ENCODE measurements at places on chromosomes 11 and 22.

DNA sequence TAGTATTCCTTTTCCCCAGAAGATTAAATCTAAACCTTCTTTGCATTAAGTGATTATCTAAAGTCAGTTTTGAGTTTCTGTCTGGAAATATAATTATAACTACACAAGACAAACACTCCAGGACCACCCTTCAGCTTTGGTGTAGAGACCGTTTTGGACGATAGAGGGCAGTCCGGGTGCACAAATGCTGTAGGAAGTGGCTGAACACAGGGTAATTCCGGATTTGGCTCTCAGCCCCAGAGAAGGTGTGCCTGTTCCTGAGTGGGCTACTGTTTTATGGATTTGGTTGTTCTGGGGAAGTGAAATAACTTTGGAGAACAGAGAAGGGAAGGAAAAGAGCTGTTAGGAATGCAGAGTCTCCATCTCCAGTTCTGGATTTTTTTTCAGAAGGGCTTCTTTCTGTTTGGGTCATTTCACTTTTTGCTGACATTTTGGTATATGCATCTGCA, 14.8 kb downstream of the EXT2 start:
- DNase-seq: peak; percentile 48

- no peak for DNase-seq
Measured at GRCh38 chr11:44638032-44638431, 72.6 kb downstream of the CD82 start.

- DNase-seq: no peak
Measured at GRCh38 chr22:39514373-39514973, 5.9 kb upstream of the ATF4 start.

- DNase-seq: no peak
Measured at GRCh38 chr11:86918973-86919372, 36.2 kb downstream of the FZD4 start.

- no peak for DNase-seq
Measured at GRCh38 chr11:30666817-30667216, 80.7 kb upstream of the MPPED2 start.

DNA sequence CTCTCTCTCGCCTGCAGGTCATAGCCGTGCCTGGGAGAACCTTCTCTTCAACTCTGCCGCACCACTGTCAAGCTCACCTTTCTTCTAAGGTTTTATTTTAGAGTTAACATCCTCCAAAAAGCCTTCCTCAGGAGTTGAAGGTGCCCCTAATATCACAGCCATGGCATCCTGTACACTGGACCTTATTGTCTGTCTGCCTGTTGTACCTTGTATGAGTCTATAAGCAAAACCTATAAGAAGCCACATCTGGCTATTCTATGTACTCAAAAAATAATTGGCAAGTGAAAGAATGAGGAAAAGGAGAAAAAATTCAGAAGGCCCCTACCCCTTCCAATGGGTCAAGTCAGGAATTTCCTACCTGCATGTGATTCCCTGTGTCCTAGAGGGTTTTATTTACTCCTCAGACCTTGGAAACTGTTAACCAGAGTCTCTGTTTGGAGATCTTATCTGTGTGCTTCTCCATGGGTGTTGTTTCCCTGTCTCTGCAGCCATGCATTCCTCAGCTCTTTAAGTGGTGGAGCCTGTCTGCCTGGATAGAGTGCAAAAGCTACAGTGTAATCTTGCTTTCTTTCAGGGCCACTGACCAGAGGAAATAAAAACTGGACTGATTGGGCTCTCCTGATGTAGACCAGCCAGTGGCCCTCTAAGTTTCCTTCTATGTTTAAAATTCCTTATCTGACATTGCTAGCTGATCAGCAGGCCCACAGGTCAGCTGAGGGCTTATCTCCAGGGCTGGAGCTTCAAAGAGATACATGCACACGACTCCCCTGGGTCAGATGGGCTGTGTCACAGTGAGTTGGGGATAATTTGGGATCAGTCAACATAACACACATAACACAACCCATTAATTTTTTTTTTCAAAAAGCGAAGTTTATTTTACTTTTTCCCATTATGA, 37.6 kb upstream of the TMEM135 start:
- no peak for DNase-seq

GRCh38 chr22:32864041-32864440, 62.5 kb downstream of the TIMP3 start:
- DNase-seq: no peak

- no peak for DNase-seq
Measured at GRCh38 chr11:61499816-61500491, 8.6 kb upstream of the LRRC10B start.

DNA sequence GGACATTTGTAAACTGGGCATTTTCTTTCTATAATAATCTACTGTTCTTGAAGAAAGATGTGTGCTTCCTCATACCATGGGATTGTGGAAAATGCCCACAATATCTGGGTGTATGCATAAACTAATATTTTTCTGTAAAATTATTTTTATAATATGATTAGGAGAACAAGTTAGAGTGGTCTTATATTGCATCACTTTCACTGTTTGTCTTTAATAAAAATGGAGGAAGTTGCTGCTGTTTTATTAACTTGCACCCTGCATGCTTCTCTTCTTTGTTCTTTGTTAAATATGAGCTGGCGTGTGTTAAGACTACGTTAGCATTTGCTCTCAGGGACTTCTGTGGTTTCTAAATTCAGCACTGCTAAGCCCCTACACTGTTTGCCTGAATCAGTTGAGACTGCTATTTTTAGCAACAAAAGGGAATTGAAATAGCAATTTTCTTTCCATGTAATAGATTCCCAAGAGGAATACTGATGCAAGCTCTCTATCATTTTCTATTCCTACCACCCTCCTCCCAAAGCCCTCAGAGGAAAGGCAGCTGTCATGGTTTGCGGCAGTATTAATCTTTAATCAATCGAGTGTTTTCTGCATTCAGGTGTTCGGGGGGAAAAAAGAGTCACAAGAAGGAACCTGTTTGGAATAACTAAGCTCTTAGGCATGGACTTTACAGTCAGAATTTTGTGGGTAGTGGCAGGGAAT, 56.1 kb downstream of the HSD17B12 start:
- no peak for DNase-seq

DNA sequence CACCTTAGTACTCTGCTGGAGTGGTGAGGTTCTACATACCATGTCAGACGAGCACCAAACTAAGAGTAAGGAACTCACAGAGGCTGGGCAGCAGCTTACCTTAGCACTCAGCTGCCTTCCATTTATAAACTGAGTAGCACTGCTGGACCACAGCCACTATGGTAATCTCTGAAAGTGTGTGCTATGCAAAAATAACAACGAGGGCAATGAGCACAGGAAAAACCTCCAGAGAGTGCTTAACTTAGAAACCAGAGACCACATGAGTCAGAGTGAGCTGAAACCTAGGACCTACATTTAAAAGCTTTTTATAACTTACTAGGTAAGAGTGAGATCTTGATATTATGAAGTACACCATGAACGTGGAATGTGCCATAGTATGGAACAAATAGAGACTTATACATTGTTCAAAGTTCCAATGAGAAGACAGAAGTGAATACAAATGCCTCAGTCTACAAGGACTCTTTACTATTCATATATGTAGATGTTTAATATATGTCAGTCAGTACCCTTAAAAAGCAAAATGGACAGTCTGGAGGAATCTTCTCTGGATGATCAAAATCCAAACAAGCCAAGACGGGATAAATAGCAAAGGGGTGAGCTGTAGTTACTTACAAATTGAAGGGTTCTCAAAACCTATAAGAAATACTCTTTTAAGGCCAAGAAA, 17.2 kb upstream of the CD59 start:
- DNase-seq: no peak

GRCh38 chr22:24514241-24515026, 19.3 kb downstream of the UPB1 start:
- DNase-seq: no peak

DNA sequence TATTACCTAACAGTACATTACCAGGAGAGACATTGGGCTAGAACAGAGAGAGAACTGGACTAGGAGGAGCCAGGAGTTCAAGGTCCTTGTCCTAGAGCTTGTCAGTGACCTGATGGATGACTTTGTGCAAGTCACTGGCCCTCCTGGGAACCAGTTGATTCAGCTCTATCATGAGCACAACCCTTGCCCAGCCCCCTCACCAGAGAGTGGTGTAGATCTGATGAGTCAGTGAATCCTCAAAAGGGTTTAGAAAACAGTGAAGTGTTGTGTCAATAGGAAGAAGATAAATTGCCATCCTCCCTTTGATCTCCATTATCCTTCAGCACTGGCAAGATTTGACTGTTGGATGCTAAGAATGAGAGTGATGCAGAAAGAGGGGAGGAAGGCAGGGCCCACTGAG, 24.3 kb downstream of the NEU3 start:
- DNase-seq: no peak

DNA sequence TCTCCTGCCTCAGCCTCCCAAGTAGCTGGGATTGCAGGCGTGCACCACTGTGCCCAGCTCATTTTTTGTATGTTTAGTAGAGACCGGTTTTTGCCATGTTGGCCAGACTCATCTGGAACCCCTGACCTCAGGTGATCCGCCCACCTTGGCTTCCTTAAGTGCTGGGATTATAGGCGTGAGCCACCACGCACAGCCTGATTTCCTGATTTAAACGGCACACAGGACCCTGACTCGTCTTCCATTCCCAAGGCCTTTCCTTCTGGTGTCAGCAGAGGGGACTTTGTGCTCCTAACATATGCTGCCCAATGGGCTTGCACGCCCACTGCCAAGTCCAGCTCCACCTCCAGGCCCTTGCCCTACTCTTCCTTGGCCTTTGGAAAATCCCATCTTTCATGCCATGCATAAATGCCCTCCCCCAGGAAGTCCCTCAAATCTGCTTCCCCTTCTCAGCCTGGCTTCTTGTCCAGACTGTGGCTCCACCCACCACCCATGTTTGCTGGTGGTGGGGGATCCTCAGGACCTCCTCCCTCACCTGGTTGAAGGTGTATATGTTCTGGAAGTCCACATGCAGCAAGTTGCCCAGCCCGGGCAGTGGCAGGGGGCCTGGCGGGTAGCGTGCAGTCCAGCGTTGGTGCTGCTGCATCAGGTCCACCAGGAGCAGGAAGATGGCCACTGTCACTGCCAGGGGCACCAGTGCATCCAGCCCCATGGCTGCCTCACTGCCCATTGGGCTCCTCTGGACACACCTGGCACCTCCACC, 23.9 kb upstream of the CYP2D6 start:
- DNase-seq: no peak

DNA sequence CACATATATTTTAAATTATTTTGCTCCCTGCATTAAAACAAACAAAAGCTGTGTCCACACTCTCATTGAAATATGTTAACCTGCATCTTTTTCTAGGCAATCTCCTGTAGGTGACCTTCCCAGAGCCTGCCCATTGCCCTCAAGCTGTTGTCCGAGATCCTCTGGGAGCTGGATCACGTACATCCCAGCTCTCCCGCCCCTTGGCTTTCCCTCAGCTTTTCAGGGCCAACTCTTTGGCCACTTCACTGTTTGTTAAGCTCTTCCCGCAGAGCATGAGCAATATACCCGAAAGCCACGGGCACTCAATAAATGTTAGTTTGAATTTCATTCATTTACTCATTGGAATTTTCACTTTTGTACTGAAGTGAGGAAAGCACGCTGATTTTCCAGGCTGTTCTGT, 32.2 kb downstream of the ELMOD1 start:
- no peak for DNase-seq

- DNase-seq: no peak
Measured at GRCh38 chr22:27195094-27195493, 537.7 kb downstream of the MIAT start.

DNA sequence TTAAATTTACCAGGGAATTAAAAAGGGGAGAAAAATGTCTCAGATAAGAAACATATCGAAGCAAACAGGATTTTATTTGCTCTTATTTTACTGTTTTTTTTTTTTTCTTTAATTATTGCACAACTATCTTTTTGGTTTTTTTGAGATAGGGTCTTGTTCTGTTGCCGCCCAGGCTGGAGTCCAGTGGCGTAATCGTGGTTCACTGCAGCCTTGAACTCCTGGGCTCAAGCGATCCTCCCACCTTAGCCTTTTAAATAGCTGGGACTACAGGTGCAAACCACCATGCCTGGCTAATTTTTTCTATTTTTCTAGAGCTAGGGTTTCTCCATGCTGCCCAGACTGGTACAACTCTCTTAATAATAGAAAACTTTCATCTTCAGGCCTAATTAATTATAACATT, 32.5 kb downstream of the DRG1 start:
- no peak for DNase-seq

GRCh38 chr11:1863352-1864216, 10.7 kb downstream of the LSP1 start:
- no peak for DNase-seq

DNA sequence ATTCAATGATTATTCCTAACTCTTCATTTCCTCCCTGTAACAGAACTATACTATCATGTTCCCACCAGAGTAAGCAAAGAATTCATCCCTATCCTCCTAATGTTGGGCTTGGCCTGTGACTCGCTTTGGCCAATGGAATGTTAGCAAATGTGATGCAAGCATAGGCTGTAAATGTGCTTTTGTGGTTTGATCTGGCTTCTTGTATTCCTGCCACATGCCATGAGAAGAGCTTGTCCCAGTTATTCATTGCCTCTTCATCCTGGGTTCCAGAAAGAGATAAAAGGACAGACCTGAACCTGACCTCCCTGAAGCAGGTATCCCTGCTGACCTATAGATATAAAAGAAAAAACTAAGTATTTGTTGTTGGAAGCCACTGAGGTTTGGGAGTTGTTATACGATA, 51.0 kb downstream of the SYTL2 start:
- DNase-seq: no peak

DNA sequence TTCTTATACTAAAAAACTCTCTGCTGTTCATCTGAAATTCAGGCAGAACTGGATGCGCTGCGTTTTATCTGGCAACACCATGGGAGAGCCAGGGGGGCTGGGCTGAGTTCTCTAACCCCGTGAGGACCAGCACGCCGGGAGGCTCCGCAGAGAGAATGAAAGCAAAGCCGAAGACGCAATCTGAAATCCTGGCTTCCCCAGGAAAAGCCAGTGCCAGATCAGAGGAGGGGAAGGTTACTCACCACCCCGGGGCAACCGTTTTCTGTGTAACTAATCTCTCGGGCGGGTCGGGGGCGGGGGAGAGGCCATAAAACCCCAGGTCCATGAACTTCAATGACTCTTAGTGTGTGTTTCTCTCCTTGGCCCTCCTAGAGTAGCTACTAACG, 99.4 kb downstream of the SHANK2 start:
- DNase-seq: no peak

GRCh38 chr11:116823031-116823843, at the start of gene APOA4:
APOA4 (minus strand) TSS chr11:116823304; CDS start chr11:116823191, 113 bp downstream.
- DNase-seq: no peak

GRCh38 chr11:110362971-110363509, 66.6 kb upstream of the RDX start:
- no peak for DNase-seq
